GDM1 (cell line): ENCODE measurements at places on chromosomes 4 and X.

DNA sequence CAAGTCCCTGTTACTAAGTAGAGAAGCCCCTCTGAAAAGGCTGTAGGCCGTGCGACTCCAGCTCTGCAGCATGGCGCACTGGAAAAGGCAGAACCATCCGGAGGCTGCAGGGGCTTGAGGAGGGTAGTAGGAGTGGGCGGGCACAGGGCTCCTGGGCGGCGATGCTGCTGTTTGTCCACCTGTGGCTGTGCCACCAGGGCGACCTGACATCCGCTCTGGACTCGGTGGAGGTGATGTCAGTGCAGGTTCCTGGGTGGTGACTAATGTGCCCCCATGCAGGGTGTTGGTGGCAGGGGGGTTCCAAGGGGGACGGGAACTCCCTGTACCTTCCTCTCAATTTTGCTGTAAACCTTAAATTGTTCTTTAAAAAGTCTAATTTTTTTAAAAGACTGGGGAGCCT, 58.3 kb downstream of the PCGF3 start:
- DNase-seq = no peak

DNA sequence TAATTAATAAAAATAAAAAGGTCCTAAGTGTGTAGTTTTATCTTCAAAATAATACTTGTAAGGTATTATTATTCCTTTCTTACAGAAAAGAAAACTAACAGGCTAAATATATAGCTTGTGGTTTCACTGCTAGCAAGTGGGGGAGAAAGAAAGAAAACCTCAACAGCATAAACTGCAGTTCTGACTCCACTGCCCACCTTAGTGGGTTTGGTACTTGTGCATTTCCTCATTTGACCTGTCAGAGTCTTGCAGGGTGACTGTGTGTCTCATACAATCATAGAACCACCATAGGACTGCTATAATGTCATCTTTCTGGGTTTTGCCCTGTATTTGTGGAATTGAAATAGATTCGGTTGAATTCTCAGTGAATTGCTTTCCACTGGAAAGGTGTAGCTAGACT, 94.7 kb upstream of the PUDP start:
- no peak for DNase-seq

DNA sequence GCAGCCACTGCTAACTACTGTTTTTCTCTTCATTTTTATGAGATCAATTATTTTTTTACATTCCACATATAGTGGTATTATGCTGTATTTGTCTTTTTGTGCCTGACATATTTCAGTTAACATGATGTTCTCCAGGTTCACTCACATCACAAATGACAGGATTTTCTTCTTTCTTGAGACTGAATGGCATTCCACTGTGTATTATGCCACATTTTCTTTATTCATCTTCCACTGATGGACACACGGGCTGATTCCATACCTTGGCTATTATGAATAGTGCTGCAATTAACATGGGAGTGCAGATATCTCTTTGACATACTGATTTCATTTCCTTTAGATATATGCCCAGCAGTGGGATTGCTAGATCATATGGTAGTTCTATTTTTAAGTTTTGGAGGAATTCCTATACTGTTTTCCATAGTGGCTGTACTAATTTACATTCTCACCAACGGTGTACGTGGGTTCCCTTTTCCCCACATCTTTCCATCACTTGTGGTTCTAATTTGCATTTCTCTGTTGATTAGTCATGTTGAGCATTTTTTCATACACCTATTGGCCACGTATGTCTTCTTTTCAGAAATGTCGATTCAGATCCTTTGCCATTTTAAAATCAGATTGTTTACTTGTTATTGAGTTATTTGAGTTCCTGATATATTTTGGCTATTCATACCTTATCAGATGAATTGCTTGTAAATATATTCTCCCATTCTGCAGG, 14.9 kb upstream of the ZCCHC4 start:
- no peak for DNase-seq

GRCh38 chrX:39852491-39852890, 245.3 kb downstream of the BCOR start:
- DNase-seq = no peak

DNA sequence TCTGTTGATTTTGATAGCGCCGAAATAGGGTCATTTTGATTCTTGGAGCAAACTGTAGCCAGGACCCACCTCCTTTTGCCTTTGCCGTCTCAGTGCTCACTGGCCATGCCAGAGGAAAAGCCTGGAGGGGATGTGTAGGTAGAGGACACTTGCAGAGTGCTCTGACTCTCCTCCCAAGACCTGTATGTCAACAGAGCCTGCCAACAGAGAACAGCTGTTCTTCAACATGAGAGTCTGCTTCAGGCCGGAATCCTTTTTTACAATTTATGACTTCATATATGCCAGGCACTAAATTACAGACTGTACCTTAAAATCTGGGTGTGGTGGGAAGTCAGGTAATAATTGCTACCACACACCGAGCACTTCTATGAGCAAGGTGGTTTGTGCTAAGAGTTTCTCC, 94.2 kb downstream of the KDR start:
- no peak for DNase-seq
